Fibroblast of the aortic adventitia (primary cell): ENCODE measurements at places on chromosomes 11 and 22. TPM values are rescaled to one million over a fixed set of nuclear protein-coding genes. Genes with fewer than 3 reads are reported as not detected.

The NLRP14 gene
- 0.18 TPM in 1 of 2 replicates, not detected in the other for total RNA-seq

The MRGPRG gene
- total RNA-seq = not detected in 2 replicates

The C11orf86 gene
- total RNA-seq = not detected in 2 replicates

The INS gene
- not detected in 2 replicates for total RNA-seq

The CCDC116 gene
- total RNA-seq = 0.18 and 0.25 TPM in 2 replicates

The MSANTD4 gene
- 35.7 and 36.5 TPM in 2 replicates for total RNA-seq

The KCNK4 gene
- total RNA-seq = not detected in 2 replicates

The DSCAML1 gene
- not detected in 2 replicates for total RNA-seq
